ENCODE measurements at places on chromosomes 11 and 22.

- DNase-seq: no peak
Measured at GRCh38 chr11:122883646-122883979, 1.1 kb downstream of the JHY start.

DNA sequence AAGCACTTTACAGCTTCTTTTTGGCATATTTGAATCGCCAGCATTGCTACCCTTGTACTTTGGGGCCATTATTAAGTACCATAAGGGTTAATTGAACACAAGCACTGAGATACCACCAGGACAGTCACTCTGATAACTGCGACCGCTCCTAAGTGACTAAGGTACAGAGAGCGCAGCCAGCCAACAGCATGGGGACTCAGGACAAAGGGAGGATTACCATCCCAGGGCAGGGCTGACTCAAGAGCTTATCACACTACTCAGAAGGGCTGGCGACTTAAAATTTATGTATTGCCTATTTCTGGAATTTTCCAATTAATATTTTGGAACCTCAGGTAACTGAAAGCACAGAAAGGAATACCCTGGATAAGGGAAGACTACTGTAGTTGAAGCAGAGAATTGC lies 479 bp downstream of the ZNF280A start:
- DNase-seq: peak; percentile 10

DNA sequence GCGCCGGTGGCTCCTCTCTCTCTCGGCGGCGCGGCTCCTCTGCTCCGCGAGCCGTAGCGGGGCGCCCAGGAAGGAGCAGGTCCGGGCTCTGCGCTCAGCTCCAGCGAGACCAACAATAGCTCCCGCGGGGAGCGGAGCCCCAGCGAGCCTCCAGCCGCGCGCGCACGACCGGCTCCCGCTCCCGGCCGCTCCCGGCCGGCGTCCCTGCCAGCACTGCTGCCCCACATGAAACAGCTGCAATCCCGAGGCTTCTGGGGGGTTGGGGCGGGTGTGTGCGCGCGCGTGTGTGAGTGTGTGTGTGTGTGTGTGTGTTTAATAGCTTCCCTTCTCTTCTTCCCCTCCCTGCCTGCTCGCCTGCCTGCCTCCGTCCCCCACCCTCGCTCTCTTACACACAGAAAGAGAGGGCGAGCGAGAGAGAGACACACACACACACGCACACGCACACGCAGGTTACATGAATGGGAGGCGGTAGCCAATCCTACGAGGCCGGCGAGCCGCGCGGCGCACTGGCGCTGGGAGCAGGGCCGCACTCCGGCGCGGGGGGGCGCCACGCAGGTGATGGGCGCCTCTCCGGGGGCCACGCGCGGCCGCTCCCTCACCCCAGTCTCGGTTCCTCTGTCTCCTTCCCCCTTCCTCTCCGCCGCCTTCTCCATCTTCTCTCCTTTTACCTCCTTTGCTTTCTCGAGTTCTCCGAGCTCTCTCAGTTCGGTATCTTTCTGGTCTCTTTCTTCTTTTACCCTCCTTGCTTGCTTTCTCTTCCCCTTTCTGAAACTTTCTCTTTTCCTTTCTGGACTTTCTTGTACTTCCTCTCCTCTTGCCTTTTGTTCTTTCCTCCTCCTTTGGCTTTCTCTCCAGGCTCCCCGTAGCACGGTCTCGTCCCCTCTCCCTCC lies at the start of gene TENM4:
Gene TENM4, minus strand, starts transcription at position 460 of the 890 bp plus-strand sequence. CDS start 371,086 bp downstream, outside the sequence.
- no peak for DNase-seq

DNA sequence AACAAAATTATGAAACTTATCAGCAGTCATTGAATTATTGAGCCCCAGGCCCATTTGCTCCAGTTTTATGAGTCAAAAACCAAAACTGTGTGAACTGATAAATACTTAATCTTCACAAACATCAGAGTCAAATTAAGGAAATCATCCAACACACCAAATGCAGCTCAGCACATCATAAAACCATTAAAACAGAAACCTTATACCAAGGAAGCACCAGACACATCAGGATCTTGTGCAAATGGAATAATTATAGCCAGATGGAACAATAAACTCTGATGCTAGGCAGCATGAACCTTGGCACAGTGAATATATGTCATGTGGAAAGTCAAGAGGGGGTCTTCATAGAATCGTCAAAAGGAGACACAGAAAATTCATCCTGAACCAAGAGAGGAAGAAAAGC lies 410.7 kb upstream of the API5 start:
- no peak for DNase-seq

GRCh38 chr11:131056036-131056435 lies 139.8 kb upstream of the SNX19 start:
- DNase-seq: no peak
